ENCODE measurements at places on chromosomes 13 and 19.

GRCh38 chr13:52195401-52195837, 36.0 kb upstream of the NEK3 start:
- DNase-seq: no peak

DNA sequence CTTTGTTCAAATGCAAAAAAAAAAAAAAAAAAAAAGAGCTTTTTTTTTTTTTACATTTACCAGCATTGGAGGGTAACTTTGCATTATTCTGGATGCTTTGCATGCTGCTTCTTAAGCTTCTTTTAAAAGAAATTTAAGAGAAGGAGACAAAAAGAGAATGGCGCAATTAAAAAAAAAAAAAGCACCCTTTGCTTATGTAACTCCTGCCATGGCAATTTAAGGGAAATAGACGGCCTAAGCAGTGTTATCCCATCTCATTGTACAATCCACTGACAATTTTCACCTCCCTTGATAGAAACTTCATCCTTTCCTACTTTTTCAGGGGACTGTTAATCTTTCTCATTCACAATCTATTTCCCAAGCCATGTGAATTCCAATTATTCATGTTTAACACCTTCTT, 129.8 kb downstream of the KCTD12 start:
- no peak for DNase-seq

DNA sequence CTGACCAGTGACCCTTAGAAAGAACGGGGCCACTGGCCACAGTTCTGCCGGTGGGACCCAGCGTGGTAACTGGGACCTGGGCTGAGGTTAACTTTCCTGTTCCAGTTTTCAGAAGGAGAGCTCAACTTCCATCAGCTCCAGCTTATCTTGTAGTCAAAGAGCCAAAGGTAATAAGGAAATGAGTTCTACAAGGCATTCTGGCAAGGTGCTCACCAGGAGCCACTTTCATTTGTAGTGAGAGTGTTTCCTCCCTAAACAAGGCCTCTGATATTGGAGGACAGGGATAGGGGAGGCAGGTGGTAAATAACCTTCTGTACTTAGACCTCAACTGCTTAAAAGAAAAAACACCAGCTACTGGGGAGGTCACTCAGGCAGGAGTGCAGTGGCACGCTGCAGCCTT, 38.1 kb downstream of the PBX4 start:
- DNase-seq: no peak

DNA sequence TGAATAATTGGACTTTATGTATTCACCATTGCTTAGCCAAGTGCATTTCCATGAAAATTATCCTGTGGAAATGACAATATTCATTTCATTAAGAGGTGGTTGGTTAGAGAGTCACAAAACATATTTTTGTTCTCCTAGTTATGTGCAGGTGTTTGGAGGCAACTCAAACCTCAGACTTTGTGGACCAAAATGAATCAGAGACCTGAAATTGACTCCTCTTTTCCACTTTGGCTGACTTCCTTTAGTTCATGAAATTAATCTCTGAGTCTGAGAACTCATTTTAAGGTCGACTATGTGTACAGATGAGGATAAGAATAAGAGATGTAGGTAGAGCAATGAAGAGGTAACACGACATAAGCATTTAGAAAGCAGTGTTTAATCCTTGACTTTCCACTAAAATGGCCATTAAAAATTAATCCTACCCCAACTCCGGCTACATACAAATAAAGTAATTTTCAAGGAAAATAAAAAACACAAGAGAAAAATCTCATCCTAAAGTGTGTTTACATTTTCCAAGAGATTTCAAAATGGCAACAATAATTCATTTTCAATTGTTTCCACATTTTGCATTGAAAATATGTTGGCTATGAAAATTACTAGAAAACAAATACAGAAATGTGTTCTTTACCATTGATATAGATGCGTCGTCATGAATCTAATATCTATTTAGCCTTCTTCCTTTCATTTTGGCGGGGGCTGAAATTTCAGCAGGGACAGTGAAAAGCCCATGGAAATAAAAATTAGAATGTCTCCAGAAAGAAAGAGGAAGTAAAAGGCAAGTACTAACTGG, 185.4 kb upstream of the CSNK1A1L start:
- no peak for DNase-seq

DNA sequence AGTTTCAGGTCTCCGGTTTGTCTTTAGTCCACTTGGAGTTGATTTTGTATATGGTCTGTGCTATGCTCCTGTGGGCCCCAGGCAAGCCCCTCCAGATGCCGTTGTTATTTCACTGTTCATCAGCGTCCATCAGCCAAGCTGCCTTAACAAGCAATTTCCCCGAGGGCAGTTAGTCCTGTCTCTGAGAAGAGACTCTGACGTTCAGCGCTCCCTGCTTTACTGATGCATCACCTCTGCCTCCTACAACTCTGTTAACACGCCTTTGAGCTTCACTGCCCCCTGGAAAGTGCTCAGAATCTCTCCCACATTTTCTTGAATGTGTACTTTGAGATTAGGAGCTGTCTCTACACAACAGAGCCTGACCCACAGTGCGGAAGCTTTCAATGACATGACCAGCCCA, 41.8 kb upstream of the UBAC2 start:
- DNase-seq: no peak

DNA sequence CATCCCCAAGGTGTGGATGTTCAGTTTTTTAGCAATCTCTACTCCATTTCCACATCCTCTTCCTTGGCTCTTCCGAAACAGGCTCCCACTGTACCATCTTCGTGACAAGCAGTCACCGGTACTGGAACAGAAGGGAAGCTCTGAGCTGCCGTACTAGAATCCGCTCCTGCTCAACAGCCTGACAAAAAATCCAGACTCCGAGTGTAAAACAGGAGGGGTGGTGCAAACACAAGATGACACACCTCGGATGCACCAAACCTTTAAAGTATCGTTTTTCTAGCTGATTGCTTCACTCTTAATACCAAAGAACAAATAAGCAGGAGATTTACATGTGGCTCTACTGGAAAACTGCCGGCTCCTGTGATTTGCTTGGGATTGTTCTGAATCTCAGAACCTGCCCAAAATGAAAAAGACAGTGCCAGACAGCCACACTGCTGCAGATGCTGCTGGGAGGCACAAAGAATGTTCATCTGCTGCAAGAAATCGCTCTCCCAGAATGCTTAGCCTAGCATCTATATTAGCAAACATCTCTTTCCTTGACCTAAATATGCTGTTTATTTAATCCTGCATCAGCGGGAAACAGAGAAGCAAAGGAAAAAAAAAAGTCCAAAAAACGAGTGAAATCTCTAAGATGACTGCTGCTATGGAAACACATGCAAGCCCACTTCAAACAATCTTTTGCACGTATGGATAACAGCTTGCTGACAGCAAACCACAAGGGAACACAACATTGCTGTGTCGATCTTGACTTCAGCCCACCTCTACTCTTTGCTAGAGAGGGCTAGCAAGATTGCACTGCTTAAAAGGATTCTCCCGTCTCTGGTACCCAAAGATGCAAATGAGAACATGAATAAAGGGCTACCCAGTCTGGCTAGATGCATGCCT, 38.0 kb upstream of the DOCK9 start:
- DNase-seq: peak; percentile 59

GRCh38 chr13:25701304-25701703, 329.5 kb downstream of the ATP8A2 start:
- DNase-seq: no peak

DNA sequence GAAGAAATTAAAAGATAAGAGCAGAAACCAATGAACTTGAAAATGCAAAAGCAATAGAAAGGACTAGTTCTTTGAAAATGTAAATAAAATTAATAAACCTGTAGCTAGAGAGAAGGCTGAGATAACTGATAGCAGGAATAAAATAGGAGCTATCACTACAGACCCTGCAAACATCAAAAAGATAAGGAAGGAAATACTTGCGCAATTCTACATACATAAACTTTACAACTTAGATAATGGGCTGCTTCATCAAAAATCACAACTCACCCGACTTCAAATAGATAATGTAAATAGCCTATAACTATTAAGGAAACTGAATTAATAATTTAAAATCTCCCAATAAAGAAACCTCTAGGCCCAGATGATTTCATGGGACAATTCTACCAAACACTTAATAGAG, 3.5 kb upstream of the ATP4B start:
- DNase-seq: no peak
